Iris pigment epithelial cell (primary cell): ENCODE measurements at places on chromosomes 12 and 14.

- DNase-seq: no peak
Observed at GRCh38 chr12:75097003-75097402, 112.6 kb downstream of the KCNC2 start.

DNA sequence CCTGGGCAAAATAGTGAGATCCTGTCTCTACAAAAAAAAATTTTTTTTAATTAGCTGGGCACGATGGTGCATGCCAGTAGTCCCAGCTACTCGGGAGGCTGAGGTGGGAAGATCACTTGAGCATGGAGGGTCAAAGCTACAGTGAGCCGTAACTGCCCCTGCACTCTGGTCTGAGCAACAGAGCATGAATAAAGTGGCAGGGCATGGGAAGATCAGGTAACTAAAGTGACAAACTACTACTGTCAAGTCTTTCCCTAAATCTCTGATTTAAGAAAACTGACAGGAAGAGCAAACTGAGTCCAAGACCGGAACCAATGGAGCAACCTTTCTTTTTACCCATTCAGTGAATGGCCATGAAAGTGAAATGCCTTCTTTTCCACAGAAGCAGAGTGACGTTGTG, 10.8 kb downstream of the DCAF5 start:
- no peak for DNase-seq

GRCh38 chr14:55458800-55459515, 18.5 kb upstream of the TBPL2 start:
- peak; percentile 60 for DNase-seq

GRCh38 chr12:64670919-64671639, 60.8 kb downstream of the RASSF3 start:
- peak; percentile 85 for DNase-seq

DNA sequence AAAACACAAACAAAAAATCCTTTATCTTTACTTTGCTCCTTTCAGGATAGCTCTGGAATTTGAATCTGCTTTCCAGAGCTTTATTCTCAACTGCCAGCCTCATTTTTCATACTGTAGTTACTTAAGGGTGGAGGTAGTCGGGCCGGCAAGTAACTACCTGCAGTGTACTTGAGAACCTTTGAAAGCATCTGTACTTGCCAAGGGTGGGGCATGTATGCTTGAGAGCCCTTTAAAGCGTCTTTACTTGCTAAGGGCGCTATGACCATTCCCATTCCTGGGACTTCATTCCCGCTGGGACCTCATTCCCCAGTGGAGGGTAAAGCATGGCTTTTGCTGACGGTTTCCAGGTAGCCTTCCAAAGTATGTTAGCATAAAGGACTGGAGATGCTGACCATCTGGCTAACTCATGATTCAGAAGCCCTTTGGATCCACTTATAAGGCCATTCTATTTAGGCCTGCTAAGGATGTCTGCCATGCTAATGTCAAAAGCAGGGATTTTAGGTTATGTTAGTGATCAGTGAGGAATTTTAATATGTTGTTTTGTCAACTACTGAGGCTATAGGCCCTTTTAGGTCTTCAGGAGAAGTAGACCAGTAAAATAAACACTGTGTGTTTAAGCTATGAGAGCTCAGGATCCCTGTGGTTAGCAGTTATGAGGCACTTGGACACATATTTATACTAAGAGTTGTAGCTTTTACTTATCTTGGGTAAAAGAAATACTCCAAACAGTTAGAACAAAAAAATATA, 74.9 kb downstream of the CRADD start:
- DNase-seq: peak; percentile 94

GRCh38 chr14:60721326-60722106, 2.6 kb downstream of the SIX4 start:
- peak; percentile 78 for DNase-seq

DNA sequence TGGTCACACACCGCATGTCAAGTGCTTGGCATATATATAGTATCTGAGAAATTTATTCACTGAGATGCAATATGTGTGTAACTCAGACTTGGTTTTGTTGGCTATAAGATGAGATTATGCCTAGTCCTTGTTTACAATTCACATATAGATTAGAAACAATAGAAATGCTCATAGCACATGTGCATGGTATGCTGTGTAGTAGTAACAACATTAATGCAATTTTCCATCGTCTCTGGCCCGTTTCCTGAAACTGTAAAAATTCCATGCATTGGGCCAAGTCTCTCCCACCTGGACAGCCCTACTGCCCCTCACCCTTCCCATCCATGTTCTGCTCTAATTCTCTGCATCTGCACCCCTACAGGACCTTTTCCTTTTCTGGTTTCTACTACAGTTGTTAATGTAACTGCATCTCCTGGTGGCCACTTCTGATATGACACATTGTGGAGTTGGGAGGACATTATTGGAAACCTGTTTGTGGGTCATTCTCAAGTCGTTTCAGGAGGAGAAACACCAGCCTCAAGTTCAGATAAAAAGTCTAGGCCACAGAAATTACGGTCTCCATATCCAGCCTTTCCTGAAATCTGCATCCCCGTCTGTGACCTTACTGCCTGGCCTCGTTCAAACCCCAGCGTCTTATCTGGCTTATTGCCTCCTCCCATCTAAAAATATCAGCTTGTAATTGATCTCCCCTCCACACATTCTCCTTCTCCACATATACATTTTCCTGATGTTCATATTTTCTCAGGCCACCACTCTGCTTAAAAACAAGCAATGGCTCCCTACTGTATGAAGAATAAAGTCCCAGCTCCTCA, 37.5 kb downstream of the EMP1 start:
- peak; percentile 63 for DNase-seq

- DNase-seq: no peak
Observed at GRCh38 chr12:124517260-124518050, 50.0 kb downstream of the NCOR2 start.

DNA sequence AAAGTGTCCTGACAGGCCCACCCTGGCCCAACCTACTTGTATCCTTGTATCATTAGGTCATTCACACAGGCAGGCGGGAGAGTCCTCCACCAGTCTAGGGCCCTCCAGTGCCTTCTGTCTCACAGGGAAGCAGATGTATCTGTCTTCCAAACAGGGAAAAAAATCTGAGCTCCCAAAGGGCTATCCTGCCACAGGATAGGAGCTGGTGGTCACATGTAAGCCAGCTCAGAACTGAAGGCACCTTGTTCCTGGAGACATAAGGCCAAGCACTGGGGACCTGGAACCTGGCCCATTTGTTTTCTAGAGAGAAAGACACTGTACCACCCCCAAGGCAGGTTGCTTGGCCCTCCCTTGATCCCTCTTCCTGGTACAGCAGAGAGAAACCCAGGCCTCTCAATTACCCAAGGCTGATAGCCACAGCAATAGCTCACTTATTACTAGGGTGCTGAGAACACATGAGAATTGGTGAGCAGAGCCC, 19.4 kb upstream of the PLEKHH1 start:
- no peak for DNase-seq

GRCh38 chr14:33899723-33900341, 51.0 kb downstream of the EGLN3 start:
- no peak for DNase-seq

DNA sequence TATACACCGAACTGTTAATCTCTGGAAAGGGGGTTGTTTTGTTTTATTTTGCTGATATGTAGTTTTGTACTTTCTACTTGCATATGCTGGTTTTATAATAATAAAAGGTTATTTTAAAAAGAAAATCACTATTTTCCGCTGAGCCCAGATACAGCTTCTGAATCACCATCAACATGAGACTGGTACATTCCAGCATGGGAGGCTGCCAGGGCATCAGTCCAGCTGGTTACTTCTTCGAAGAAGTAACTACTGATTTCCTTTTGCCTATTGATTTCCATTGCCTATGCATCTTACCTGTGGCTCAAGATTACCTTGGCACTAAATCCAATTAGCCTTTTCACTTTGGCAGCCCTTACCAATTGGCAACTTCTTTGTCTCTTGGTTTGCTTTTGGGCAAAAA, 11.7 kb upstream of the OSBPL8 start:
- peak; percentile 38 for DNase-seq

- no peak for DNase-seq
Observed at GRCh38 chr12:82959821-82960220, 273.1 kb downstream of the TMTC2 start.

GRCh38 chr12:120012067-120012621, 23.1 kb downstream of the BICDL1 start:
- peak; percentile 20 for DNase-seq

GRCh38 chr12:62834971-62835547, 99.9 kb downstream of the PPM1H start:
- peak; percentile 52 for DNase-seq

DNA sequence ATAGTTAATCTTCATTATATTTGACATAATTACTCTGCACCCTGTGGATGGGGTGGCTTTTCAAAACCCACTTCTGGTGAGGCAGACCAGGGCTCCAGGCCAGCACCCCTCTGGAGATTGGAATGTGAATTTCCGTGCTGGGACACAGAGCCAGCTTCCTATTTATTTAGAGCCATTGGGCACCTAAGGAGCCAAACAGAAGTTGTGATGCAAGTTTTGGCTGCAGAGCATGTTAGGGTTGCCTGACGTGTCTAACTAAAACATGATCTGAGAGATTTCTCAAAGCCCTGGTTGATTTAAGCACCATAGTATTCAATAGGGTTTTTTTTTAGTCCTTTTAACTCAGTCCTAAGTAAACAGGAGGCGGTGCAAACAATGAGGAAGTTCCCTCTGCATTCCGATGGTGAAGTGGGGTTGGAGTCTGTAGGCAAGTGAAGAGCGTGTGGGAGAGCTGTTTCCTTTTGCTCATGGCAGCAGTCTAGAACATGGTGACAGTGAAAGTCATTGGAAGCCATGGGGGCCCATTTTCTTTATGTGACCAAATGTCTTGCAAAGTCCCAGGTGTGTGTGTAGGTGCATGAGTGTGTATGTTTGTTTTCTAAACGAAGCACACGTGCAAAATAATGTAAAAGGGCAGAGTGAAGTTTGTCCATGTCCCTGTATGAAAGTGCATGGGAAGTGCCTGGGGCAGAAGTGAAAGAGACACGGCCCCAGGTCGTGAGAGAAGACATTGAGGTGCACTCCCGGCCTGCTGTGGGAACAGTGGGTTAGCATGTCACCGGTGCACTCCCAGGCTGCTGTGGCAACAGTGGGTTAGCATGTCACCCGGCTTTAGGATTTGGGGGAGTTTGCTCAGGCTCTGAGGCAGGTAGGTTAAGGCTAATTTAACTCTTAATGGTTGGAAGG, 117.7 kb downstream of the PRKCH start:
- DNase-seq: peak; percentile 61

- peak; percentile 90 for DNase-seq
Observed at GRCh38 chr14:50775357-50775756, 55.6 kb downstream of the NIN start.

GRCh38 chr14:26389646-26390508, 208.0 kb downstream of the NOVA1 start:
- peak; percentile 35 for DNase-seq

DNA sequence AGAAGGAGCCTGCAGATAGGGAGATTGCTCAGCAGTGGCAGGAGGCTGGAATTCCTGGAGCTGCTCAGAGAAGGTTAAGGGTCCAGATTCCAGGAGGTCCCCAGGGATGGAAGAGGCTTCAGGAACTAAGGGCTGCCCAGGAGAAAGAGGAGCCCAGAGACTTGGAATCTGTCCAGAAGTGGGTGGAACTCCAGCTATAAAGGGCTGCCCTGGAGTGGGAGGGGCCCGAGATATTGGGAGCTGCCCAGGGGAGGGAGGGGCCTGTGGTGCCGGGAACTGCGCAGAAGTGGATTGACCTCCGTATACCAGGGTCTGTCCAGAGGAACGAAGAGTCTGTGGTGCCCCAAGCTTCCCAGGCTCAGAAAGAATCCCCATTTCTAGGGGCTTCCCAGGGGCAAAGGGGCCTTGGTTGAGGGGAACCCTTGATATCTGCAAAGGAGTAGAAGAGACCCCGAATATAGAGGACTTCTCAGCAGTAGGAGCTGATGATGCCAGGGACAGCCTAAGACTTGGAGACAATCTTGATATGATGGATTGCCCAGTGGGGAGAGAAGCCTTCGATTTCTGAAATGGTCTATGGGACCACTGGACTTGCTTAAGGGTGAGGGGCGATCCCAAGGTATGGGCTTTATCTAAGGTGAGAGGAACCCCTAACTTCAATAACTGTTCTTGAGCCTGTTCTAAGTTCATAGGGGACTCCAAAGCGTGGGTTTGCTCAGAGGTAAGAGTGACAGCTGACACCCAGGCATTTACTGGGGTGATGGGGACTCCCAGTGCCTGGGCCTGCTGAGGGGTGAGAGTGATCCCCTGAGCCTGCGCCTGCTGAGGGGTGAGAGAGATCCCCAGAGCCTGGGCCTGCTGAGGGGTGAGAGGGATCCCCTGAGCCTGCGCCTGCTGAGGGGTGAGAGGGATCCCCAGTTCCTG, 45.0 kb downstream of the FAM186A start:
- no peak for DNase-seq

DNA sequence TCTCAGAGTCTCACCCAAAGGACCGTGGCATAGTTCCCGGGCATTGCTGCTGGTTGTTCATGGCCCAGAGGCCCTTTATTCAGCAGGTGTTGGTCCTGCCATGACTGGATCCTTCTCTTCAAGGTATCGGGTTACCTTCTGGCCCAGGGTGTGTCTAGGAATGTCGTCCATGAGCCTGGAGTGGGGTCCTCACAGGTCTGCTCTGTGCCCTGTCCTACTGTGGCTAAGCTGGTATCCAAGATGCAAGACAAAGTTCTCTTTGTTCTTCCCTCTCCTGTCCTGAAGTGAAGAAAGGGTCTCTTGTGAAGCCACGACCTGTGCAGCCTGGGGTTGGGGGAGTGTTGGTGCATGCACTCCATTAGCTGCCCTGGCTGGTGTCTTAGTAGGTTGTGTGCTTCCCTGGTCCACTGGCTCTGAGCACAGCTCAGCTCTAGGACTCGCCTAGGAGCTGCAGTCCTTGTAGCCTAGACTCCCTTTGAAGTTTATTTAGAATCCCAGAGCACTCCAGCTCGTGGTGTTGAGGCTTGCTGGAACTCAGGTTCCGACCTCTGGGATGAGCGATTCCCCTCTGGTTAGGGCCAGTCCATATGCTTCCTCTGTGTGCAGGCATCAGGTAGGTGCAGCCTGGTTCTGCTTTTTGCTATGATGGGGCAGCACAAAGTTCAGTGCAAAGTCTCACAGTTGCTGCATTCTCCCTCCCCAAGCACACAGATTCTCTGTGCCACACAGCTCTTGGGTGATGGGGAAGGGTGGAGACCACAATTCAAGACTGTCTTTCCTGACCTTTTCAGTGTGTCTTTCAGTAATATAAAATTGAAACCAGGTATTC, 117.4 kb downstream of the NUBPL start:
- DNase-seq: no peak

DNA sequence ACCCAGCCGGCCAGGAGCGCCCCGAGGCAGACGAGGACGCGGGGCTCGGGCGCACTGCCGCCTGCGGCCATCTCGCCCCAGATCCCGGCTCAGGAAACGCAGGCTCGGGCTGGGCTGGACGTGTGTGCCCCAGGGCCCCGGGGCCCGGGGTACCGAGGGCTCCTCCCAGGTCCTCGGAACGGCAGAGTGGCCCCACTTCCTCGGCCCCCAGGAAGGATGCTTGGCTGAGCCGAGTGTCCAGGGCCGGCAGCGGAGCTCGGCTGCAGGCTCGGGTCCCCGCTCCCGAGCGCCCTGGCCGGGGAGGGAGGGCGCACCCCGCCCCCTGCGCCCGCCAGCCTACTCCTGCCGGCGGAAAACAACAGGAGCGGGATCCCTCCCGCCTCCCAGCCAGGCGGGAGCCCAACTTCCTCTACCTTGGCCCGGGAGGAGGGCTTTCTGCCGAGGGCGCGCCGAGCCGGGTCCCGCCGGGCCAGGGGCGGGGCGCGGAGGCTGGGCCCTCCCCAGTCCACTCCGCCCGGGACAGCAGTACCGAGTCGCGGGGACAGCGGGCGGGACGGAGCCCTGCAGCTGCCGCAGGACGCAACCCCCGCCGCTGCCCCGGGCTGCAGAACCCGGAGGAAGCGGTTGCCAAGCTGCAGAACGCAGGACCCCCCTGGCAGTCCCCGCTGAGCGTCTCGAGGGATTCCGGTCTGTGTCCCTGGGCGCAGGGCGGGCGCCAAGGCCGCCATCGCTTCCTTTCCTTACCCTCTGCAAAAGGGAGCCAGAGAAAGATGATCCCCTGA, at the start of gene VSIG10:
VSIG10 (minus strand) TSS at position 411 of the 782 bp plus-strand sequence; CDS start at position 71, 340 bp downstream.
- peak; percentile 46 for DNase-seq
